ENCODE measurements at places on chromosomes 7 and 10.

GRCh38 chr7:128000854-128001265, 30.4 kb downstream of the LRRC4 start:
- no peak for DNase-seq

GRCh38 chr7:11910253-11910652, 78.3 kb upstream of the THSD7A start:
- DNase-seq, result no peak

DNA sequence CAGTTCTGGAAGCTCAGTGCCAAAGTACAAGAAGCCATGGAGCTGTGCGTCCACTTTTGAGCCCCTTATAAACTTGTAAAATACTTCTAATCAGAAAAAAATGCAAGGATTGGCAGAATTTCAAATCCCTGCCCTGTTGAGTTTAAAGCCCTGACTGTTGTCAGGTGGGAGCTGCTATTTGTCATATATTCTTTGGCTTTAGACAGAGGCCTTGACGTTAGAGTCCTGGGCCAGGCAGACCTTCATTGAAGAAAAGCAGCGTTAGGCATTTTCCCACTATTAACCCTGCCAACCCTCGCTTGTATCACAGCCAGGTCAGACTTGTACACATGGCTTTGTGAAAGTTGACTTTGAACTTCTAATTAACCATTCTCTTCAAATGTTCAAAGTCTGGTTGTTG, 155.4 kb downstream of the TWIST1 start:
- no peak for DNase-seq

DNA sequence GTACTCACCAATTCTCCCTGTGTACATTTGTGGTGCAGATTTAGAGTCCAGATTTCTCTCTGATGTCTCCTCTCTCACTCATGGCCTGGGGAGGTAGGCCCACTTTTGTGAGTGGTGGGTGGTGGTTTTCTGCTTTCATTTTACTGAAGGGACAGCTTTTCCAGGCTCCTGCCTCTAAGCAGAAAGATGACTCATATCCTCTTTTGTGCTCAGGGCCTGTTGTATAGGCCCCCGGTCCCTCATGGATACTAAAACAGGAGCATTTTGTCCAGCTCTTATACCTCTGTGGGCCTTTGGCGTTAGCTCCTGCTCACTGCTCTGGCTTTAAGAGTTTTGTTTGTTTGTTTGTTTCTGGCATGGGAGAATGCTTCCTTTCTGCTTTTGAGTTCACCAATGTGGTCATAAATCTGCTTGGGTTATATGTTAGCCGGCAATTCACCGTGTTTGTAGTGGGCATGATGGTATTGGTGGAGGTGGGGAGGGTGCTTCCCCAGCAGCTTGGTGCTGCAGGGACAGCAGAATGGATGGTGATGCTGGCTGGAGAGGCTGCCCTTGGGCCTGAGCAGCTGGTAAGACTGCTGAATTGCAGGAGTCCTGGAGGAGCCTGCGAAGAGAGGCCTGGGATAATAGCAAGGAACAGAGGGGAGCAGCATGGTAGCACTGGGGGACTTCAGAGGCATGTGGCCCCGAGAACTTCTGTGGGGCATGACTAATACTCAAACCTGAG, 468.7 kb downstream of the RPS24 start:
- no peak for DNase-seq

GRCh38 chr7:196283-196682, 3.9 kb downstream of the FAM20C start:
- DNase-seq, result no peak

DNA sequence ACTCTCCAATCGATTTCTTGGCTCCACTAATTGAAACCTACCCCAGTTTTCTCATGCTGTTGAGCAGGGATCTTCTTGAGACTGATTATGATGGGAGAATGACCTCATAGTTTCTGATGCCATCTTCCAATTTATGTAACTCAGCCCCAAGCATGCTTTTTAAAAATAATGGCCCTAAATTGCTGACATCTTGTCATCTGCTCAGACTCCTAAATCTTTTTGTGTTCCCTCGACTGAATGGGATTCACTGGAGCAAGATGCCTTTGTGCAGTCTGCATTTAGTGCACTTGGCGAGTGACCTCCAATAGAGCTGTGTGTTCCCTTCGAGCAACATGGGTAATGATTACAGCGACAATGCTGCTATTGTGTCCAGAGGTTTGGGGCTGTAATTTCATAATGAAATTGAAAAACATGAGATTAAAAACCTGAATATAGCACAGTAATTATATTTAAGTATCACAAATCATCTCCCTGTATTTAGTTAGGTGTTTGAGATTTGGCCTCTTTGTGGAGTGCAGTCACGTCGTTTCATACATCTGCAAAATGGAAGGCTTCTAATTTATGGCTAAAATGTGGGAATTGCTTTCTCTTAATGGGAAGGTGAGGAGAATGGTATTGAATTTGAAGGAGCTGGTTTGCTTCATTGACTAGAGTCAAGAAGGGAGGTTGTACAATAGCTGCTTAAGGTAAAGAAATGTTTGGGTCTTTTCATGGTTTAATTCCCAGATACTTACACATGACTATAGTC, 192.9 kb downstream of the AUTS2 start:
- no peak for DNase-seq

DNA sequence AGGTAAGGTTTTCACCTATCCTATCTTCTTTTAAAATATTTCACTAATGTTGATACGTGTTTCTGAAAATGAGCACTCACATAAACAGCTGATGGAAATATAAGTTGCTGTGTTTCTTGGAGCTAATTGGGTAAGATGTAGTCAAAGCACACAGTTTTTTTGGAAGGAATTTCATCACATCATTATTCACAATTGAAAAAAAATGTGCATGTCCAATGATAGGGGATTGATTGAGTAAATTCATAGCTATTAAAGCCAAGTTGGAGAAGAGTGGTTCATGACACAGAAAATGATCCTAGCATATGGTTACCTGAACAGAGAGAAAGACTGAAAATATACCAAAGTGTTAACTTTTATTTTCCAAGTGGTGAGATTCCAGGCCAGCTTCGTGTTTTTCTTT, 29.6 kb downstream of the GLI3 start:
- no peak for DNase-seq

DNA sequence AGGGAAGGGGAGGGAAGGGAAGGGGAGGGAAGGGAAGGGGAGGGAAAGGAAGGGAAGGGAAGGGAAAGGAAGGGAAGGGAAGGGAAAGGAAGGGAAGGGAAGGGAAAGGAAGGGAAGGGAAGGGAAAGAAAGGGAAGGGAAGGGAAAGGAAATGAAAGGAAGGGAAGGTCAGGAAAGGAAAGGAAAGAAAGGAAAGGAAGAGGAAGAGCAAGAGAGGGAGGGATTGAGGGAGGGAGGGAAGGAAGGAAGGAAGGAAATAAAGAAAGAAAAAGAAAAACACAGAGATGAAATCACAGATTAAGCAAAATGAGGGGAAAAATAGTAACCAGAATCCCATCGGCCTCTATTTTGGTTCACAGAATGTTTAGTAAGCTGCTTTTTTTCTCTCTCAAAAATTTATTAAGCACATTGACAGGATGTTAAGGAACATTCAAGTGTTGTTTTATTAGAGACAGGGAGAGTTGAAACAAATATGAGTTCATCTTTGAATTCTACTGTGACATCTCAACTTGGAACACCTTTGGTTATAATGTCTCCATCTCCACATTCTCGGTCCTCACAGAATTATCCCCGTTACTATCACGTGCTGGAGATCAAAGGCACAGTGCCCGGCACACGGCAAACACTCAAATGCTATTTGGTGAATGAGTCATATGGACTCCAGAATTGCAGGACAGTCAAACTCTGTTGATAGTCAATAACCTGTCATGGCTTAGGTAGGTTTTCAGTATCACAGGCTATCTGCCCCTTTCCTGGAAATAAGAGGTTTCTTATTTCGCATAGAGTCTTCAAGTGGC, 52.4 kb downstream of the ABCB1 start:
- DNase-seq, result no peak

GRCh38 chr7:29971566-29972314, 17.9 kb downstream of the SCRN1 start:
- DNase-seq, result no peak

DNA sequence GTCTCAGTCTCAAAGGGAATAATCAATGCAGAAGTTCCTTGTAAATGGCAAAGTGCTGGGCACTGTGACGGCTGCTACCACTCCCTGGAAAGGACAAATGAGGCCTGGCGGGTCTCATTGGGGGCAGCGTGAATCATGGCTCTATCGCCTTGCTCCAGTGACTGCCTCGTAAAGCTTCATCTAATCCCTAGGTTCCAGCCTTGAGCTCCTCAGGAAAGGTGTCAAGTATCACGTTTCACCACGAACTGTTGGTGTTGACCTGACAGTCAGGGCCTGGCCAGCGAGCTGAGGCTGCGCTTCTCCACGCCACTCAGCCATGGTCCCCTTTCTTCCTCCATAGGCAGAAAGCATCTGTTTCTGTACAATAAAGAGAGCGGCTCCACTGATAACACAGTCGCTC, 126.7 kb upstream of the ZNF32 start:
- DNase-seq, result no peak

DNA sequence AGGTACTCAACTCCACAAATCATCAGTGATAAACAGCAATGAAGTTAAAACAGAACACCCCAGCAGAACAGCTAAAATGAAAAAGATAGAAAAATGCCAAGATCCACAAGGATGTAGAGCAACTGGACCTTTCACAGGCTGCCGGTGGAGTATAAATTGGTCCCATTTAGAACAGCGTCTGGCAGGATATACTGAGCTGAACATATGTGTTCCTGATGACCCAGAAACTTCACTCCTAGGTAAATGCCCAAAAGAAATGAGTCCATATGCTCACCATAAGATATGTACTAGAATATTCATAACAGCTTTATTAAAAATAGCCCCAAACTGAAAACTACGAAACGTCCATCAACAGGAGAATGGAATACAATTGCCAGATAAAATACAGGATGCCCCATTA, 102.4 kb downstream of the OAT start:
- no peak for DNase-seq

- no peak for DNase-seq
Measured at GRCh38 chr10:113865901-113866300, 11.4 kb downstream of the NHLRC2 start.

DNA sequence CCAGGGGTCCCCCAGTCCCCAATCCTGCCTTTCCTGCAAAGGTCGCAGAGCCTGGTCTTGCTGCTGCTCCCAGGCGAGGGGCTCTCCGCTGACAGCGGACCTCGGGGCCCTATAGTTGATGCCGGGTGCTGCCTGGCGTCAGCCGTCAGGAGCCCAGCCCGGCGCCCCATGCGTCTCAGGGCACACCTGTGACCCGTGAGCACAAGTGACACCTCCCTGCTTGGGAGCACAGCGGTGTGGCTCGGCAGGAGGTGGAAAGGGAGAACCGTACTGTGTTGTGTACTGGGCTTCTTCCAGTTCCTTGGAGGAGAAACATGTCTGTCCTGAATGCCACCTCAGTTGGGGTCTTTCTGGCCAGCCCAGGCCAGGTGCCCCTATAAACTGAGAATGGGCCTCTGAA, 56.7 kb downstream of the LHPP start:
- no peak for DNase-seq

DNA sequence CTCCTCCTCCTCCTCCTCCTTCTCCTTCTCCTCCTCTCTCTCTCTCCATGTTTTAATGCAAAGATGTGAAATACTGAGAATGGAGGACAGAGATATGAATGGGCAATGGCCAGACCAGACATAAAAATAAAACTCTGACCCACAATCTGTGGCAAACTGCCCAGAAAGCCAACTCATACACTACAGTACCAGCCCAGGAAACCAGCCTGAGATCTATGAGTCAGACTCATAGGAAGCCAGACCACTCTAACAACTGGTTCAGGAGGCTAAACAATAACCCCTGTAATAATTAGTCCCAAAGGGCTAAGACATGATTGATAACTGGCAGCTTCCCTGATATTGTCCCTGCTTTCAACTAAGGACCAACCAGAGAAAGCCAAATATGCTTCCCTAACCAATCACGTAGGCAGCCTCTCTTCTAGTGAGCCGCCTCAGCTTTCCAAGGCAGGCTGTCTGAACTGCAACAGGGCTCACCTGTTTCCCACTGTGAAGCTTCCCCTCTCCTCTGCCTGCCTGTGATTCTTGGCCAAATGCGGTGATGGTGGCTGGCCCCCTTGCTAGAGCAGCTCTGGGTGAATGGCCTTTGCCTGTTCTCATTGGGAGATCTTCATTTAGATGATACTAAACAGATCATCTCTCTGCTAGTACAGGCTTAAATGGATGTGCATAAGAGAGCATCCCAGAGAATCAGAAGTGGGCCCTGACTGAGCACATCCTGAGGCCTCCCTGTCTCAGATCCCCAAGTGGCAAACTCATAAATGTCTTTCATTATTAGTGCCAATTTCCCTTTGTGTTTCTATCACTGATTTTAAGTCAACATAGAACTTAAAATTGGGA, 817.6 kb downstream of the TNS3 start:
- DNase-seq, result no peak

DNA sequence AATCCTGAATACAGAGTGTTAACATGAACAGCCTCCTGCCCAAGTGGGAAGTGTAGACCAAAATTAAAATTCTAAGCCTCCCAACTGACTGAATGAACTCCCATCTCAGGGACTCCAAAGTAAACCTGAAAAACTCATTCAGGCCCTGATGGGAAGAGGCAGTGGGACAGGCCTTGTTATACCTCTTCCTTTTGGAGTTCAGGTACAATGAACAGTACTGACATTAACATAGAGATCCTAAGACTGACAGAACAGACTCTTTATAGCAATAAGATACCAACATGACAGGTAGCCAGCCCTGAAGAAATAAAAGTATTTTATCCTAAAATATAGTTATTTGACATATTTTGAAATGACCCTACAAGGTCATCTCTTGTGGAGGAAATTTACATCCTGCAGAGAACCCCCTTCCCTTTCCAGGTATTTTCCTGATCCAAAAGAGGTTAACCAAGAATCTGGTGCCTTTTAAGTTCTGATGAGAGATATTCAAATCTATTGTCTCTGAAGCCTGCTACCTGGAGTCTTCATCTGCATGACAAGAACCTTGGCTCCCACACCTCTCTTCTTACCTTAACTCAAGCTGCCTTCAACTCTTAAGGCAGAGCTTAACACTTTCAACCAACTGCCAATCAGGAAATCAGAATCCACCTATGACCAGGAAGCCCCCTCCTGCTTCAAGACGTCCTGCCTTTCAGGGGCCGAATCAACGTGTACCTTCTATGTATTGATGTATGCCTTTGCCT, 103.3 kb upstream of the PFKP start:
- no peak for DNase-seq

DNA sequence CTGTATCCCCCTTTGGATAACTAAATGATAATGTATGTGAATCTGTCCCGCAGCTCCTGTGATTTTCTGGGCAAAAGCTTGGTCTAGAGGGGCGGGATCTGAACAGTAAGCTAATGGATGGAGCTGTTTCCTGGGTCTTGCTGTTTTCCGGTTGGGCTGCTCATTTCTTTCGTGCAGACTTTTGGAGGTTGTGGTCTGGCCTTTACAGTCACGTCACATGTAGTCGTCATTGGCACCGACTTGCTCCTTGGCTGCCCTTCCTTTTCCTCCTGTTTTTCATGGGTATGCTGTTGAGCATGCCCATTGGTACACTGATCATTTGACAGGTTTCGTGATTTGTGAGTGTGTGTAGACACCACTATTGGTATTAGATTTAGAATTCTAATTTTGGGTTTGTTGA, 2.0 kb downstream of the FBH1 start:
- DNase-seq, result no peak

GRCh38 chr7:76080204-76080603, 32.3 kb downstream of the MDH2 start:
- DNase-seq, result no peak

- no peak for DNase-seq
Measured at GRCh38 chr7:38563741-38564140, 67.4 kb downstream of the AMPH start.

- no peak for DNase-seq
Measured at GRCh38 chr10:69345402-69345801, 67.1 kb downstream of the HK1 start.
